ENCODE measurements at places on chromosomes 11 and 22.

DNA sequence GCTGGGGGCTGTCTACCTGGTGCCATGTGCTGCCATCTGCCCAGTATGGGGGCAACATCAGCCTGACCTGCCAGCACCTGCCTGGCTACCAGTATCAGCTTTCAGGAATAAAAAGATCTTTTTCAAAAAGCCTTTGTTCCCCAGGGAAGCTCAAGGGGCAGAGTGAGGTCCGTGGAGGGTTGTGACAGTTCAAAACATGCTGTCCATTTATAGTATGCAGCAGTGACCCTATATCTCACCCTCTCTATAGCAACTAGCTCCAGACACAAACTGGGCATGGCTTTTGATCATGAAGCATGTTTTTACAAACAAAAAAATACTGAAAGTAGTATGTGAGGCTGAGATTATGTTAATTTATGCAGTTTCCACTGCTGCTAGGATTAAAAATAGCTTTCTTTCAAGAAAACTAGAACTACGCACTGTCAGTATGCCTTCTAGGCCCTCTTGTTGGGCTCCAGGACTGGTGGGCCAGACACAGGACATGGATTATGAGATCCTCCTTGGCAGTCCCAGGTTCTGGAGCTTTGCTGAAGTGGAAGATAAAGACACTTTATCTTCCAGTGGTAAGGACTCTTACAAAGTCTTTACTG, 23.4 kb downstream of the NAV2 start:
- DNase-seq = no peak

GRCh38 chr22:32996276-32996675, 61.9 kb downstream of the SYN3 start:
- DNase-seq = no peak

DNA sequence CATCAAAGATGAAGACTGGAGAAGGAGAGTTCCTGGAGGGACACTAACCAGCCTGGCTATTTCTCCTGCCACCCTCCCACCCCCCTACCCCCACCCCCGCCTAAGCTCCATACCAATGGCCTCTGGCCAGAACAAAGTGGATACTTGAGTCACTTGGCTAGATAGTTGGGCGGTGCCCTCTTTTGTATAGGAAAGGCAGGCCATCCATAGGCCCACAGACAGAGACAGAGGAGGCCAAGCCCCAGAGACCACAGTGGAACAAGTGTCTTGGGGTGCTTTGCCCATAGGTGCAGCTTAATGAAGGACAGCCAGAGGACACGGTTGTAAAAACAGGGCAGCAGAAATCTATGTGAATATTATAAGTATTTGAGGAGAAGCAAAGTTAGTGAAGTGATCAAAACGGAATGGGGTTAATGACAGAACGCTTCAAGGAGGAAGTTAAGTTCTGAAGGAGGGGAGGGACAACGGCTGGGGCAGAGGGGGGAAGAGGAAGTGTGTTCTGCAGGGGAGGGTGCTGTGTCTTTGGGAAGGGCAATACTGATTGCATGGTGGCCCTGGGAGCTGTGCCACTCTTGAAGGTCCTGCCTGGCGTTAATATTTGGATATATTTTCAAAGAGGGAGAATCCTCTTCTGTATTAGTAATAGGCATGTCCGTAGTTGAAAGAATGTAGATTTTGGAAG, 32.7 kb downstream of the FLI1 start:
- DNase-seq = peak; percentile 59

DNA sequence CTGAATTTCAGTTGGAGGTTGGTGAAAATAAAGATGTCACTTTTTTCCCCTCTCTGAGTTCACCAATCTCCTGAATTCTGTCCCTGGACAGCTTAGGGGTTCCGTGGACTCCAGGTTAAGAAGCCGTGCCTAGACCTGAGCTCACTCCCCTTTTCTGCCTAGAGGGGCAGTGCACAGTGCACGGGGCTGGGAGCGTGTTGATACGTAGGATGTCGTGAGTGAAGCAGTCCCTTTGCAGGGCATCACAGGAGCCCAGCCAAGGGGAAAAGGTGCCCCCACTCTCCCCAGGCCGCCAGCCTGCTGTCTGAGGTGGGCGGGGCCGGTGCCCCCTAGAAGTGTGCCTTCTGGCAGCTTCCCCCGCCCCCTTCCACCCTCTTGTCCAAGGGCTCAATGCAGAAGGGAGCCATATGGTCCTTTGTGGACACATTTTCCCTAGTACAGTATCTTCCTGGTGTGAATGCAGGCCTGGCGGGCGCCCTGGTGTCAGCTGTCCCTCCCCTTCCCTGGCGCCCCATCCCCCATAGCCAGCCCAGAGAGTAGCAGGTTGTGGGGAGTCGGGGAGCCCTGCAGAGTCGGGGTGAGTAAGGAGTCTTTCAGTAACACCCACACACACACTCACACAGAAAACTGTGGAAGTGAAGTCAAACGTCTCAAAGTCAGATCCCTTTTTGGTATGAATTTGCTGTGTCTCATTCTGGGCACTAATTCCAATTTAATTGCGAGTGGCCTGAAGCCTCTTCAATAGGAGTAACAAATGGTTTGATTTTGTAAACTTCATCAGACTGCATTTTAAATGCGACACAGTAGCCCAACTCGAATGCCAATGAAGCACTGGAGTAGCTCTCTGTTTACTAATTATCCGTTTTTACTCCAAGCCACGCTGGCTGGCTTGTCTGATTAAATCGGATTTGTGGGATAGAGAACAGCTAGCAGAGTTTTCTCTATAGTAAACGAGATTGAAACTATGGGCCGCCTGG, 67.5 kb upstream of the NNMT start:
- DNase-seq = no peak

GRCh38 chr11:3231851-3232744, at the start of gene MRGPRE:
MRGPRE (minus strand) TSS chr11:3232417; CDS start chr11:3228799, 3,618 bp downstream.
- no peak for DNase-seq

GRCh38 chr11:19378814-19379213, 138.1 kb upstream of the E2F8 start:
- DNase-seq = no peak

- no peak for DNase-seq
Measured at GRCh38 chr22:29141078-29141688, 64.5 kb upstream of the EMID1 start.

DNA sequence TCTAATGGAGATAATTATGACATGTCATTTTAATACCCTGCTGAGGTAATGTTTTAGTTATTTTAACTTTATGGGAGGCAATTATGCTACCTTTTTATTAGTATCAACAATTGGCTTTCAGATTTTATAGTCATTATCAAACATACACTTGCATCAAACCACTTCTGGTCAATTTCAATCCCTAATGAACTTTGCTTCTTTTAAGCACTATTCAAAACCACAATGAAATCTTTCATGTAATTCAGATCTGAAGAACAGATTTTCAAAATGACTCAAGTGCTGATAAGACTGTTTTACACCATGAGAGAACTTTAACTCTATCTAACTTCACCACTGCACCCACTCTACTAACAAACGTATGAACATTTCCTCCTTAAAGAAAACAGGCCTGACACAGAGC, 25.9 kb upstream of the CCDC34 start:
- DNase-seq = no peak

DNA sequence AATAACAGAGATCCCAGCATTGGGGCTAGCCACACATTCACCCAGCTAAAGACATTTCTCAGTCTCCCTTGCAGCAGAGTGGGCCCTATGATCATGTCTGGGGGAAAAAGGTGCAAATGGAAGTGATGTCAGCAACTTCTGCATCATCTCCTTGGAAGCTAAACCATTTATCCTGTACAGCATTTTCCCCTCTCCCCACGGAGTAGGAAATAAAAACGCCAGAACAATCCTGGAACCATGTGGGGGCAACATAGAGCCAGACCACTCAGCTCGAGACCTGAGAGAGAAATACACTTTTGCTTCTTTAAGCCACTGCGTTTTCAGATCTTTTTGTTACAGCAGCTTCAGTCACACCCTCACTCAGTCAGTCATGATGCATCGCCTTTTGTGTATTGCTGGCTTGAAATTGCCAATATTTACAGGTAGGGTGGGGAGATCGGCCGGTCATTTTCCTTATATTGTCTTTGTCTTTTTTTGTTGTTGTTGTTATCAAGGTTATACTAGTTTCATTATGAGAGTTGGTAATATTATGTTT, 9.1 kb upstream of the RAC2 start:
- no peak for DNase-seq

- DNase-seq = no peak
Measured at GRCh38 chr11:131934006-131934405, 563.6 kb downstream of the NTM start.

DNA sequence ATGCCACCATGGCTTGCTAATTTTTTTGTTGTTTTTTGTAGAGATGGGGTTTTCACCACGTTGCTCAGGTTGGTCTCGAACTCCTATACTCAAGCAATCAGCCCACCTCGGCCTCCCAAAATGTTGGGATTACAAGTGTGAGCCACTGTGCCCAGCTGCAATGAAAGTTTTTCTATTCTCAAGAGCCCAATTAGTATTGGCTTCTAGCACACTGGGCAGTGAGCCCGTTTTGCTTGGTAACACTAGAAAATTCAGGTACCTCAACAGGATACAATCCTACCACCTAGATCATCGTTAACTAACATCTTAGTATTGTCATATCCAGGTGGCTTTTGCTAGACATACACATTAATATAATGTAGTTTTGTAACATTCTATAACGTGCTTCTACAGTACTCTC, 19.0 kb downstream of the SEC14L3 start:
- DNase-seq = no peak

GRCh38 chr22:37079668-37080171, 28.2 kb downstream of the KCTD17 start:
- peak; percentile 85 for DNase-seq

GRCh38 chr11:134800826-134801225, 388.8 kb upstream of the B3GAT1 start:
- DNase-seq = no peak

- DNase-seq = no peak
Measured at GRCh38 chr11:126189109-126189929, 22.1 kb downstream of the RPUSD4 start.

- no peak for DNase-seq
Measured at GRCh38 chr11:30631148-30631547, 45.0 kb upstream of the MPPED2 start.

- DNase-seq = no peak
Measured at GRCh38 chr22:36211237-36211861, 9.7 kb upstream of the APOL4 start.

DNA sequence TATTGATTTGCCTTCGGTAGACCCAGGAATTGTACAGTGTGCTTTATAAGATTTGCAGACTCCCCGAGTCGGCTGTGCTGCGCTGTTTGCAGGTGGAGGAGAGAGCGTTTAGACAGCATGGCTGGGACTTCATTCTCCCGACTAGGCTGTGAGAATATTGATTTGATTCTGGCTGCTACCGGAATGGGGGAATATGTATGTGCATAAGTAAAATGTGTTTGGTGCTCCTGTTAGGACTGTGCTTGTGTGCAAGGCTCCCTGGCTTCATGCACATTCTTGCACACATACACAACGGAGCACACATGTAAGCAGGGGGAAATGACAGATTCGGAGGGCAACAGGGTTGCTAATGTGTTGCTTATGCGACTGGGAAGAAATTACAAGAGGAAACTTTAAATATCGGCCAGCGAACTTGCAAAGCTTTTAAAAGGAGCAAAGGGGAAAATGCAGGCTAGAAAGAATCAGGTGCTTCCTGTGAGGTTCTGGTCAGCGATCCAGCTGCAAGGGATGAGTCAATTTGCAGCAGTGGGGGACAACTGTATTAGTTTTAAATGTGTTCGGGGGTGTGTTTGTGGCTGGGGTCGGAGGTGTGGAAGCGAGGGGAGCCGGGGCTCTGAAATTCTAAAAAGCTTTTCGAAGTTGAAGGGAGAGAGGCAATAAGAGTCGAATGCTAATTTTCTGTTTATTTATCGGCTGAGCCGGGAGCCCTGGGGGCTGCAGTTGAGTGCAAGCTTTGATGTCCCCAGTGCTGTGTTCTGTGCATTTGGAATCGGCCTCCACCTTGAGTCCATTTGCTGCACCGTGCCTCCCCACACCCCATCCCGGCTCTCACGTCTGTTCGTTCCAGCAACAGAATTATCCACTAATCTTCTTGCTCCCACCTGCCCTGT, 731 bp downstream of the NTM start:
- no peak for DNase-seq

GRCh38 chr11:4181782-4182721, 87.5 kb downstream of the RRM1 start:
- DNase-seq = peak; percentile 11

DNA sequence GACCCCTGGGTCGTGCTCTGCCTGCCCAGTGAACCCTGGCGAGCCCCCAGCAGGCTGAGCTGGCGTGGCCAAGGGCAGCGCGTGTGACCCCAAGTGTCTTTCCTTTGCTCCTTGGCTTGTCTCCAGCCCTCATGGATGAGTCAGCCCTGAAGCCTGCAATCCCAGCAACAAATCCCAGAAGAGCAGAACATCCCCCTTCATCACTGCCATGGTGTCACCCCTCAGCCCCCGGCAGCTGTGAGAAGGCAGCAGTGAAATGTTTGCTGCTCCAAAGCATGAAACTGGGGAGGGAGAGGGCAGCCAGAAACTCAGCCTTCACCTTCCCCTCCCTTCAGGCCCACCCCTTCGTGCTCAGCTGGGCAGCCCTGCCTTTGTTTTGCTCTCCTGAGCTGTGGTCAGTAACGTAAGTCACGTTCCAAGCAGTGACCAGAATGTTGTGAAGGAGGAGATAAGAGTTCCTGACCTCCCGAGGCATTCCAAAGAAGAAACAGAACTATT, 29.8 kb downstream of the ADAMTS15 start:
- no peak for DNase-seq

- DNase-seq = no peak
Measured at GRCh38 chr11:32318071-32319055, 117.0 kb downstream of the WT1 start.

DNA sequence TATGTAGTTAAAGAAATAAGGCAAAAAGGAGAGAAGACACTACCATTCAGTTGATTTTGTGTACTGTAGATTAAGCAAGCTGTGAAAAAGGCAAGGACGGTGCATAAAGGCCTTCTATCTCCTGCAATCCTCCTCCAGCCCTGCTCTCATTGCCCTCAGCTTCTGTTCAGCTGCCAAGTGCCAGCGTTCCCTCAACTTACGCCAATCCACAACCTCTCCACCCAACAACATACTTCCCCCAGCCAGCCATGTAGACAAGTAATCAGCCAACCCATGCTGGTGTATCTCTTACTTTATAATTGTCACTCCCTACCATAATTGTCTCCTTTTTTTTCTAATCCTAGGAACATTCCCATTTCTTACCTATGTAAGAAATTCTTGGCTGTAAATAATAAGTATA, 30.1 kb upstream of the ANO5 start:
- DNase-seq = no peak

DNA sequence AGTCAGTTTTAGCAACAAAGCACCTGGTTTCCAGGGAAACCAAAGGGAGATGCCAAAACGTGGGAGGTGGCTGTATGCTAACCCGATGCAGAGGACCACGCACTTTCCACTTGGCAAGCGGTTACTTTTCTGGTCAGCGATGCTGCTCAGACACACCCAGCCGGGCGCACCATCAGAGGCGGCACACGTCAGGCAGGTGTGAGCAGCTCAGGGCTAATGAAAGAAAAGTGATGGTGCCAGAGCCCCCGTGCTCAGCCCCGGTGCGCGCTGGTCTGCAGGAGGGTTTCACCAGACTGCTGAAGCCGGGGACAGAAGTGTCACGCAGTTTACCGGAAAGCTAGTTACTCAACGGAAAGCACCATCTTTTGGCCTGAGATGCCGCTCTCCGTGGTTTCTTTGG, 5.7 kb downstream of the LTO1 start:
- no peak for DNase-seq

GRCh38 chr11:72040491-72041363, 39.6 kb downstream of the NUMA1 start:
- DNase-seq = peak; percentile 81
